ENCODE measurements at places on chromosomes 3 and 15.

DNA sequence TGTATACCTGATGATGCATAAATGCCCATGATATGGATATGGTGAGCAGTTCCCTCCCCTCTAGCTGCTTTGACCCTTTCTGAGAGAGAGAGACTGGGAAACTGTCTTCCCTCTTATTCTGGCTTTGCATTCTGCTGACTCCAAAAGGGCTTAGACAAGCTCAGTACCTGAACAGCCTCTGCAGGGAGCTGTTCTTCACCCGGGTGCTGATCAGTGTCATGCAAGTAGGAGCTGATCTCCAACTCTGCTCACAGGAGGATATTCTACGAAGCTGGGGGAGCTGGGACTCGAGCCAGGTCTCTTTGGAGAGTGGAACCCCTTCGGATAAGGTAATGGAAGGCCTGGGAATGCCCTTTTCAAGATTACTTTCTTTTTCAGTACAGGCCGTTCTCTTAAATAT, 237.1 kb downstream of the RYR3 start:
- no peak for DNase-seq

DNA sequence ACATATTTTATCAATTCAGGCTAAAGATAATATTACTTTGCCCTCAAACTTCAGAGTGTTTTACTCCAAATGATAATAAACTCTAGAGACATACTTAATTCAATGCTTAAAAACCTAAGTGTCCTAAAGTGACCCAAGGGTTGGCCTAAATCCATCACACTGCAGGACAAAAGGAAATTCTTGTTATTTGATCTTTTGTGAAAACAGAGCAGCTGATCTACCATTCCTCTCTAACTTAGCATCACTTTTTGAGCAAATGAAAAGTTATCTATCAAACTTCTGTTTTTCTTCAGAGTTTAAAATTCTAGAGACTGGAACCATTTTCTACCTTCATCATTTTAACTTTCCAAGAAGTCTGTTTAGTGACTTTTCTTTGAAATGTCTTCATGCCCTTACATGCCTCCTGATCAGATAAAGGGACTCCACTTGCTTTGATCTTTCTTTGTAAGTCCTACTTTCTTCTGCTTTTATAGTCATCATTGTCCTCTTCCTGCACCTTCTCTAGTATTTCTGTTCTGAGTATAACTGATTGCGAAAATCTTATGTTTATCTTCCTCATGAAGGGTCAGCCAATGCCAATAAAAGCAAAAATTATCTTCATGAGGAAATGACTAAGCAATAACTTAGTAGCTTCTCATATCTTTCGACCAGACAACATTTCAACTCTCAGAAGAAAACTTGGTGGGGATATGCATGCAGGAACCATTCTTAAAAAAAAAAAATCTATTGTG, 378.7 kb upstream of the TGFBR2 start:
- no peak for DNase-seq

- no peak for DNase-seq
These were observed 56.8 kb downstream of the WDR76 start for GRCh38 chr15:43883571-43883970.

DNA sequence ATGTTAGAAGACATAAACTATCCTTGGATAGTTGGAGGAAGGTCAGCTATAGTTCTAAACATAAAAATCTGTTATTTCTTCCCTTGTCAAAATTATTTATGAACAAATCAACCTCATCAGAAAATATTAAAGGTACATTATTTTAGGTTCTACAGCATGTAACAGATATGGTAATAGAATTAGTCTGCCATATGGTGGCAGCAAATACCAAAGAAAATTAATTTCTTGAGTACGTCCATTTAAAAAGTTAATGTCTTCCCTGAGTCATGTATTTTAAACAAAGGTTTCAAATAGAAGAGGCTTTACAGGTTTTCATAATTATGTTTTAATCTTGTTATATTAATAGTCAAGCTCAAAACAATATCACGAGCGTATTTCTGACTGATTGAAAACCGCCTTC, 17.9 kb upstream of the ANKRD28 start:
- no peak for DNase-seq

GRCh38 chr15:74294010-74294409, 57.9 kb downstream of the CCDC33 start:
- no peak for DNase-seq

DNA sequence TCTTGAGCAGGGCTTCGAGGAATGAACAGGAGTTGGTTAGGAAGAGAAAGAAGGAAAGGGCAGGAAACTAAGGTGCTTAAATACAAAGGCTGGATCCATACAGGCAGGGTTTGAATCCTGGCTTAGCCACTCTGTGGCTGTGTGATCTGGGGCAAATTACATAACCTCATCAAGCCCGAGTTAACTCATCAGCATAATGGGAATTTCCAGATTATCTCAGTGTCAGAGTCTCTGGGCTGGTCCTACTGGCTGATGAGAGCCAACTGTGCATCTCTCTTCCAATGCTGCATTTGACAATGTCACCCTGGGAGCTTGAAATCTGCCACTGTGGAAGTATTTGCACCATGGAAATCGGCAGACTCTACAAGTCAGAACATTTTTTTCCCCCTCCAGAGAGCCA, 83.8 kb upstream of the SLC6A6 start:
- no peak for DNase-seq

DNA sequence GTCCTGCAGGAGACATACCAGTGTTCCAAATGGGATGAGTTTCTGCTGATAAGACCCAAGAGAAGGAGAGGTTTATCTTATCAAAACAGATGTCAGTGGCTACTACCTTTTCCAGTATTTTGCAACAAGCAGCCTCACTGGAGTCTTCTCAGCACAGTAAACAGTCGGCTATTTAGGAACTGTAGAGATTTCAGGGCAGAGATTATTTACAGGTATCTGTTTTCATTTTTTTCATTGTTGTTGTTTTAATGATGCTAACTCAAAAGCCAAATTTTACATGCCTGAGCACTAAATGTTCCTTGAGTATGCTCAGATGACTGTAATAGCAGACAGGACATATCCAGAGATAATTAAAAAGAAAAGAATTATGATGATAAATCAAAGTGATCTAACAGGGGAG, 252.1 kb downstream of the EPHA6 start:
- DNase-seq, result no peak

- DNase-seq, result no peak
These were observed 167.2 kb downstream of the RBMS3 start for GRCh38 chr3:29447946-29448627.

- no peak for DNase-seq
These were observed 788.8 kb downstream of the ROBO1 start for GRCh38 chr3:78979028-78979427.

GRCh38 chr3:59289831-59290230, 240.0 kb upstream of the CFAP20DC start:
- DNase-seq, result no peak

GRCh38 chr3:58629629-58630028, 36.9 kb downstream of the FAM3D start:
- DNase-seq, result no peak

GRCh38 chr3:120155108-120155507, 60.9 kb upstream of the GSK3B start:
- no peak for DNase-seq

DNA sequence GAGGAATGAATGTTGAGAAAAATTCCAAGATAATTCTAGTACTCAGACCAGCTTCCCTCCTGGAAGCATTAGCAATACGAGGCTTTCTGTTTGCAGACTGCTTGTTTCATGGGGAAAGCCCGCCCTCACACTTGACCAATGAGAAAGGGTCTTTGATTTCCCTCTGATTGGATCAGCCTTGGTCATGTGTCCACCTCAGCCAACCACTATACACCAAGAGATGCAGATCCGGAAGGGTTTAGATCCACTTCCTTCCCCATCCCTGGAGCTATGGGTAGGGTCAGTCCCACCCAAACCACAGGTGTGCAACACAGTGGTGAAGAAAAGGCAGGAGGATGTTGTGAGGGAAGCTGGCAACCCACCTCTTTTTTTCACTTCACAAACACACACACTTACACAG, 154.7 kb downstream of the SV2B start:
- no peak for DNase-seq

- DNase-seq, result no peak
These were observed 88.1 kb downstream of the MECOM start for GRCh38 chr3:169575381-169575780.

DNA sequence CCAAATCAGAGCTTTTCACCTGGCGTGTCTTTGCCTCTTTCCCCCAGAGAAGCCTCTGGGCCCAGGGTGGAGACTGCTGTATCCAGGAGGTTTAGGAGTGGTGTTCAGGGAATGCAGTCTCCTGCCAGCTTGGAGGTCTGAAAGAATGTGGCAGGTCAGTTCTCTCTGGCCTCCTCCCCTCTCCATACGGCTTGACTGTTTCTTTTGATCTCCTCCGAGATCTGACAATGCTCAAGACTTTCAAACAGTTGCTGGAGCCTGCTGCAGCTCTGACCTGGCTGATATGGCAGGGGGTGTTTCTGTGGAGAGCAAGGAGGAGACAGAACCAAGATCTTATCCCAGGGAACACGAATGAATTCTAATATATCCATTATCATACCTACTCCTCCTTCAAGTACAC, 24.7 kb upstream of the TM4SF4 start:
- DNase-seq, result no peak

- no peak for DNase-seq
These were observed 23.1 kb downstream of the PLSCR5 start for GRCh38 chr3:146581951-146582467.

- no peak for DNase-seq
These were observed 30.6 kb upstream of the SLC6A1 start for GRCh38 chr3:10961921-10962320.

GRCh38 chr3:117688583-117688982, 979.0 kb downstream of the TUSC7 start:
- no peak for DNase-seq

GRCh38 chr15:63052077-63052841, 9.7 kb downstream of the TPM1 start:
- DNase-seq, result no peak

DNA sequence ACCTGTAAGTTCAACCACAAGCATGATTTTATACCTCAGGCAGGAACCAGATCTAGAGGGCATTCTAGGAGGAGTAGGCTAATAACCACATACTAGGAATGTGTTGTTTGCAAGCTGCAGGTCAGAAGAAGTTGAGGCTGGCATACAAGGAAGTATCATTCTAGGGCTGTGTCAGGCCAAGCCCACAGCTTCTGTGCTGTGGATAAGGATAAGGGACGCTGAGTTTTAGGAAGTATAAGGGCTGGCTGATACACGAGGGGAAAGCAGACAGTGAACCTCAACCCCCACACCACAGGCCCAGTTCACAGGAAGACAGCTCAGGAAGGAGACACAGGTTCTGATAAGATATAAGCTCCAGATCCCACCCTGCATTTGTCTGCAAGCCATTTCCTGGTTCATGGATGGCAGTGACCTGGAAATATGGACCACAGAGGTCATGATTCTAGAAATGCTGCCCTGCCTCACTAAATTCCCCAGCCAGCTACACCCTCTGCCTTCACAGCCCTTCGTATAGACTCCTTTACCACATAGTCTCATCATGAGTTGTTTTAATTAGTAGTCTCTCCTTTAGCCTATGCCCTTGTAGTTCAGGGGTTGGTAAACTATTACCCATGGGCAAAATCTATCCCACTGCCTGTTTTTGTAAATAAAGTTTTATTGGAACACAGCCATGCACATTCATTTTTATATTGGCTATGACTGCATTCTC, 260.7 kb downstream of the OPA1 start:
- no peak for DNase-seq

DNA sequence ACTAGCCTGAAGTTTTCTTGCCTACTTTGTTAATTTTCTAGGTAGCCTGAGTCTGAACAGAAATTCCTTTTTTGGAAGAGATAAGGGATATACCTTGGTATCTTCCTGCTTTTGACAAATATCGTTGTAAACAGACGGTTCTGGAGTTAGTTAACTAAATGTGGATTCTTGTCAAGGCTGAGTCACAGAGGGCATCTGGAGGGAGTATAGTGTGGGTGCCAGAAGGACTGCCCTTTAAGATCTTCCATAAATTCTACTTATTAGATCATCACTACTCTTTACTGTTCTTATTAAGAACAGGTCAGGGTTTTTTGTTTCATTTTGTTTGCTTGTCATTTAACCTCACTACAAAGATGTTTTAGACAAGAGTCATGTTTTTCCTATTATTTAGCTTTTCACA, 125.3 kb upstream of the SKOR1 start:
- no peak for DNase-seq

DNA sequence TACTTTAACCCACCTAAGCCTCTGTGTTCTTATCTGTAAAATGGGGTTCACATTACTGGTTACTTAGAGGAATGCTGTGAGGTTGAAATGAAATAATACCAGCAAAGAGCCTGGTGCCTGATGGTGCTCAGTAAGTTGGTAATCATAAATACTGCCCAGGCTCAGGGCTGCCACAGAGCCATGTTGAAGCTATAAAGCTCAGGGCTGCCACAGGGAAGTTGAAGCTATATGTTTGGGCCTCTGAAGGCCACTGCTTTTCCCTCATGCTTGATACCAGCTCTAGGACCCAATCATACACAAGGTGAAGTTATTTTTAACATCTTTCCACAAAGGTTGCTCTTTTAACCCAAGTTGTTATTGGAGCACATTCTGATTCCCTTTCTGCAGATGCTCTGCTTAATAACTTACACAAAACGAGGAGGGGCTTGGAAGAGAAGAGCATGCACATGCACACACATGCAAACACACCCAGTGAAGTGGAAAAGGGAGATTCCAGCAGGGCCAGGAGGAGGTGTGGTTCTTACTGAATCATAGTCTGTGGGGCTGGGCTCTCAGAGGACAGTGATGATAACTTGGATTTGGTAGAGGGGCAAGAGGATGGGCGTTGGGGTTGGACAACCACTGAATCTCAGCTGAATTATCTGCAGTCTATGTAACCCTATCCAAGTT, 17.4 kb downstream of the PARP14 start:
- no peak for DNase-seq

DNA sequence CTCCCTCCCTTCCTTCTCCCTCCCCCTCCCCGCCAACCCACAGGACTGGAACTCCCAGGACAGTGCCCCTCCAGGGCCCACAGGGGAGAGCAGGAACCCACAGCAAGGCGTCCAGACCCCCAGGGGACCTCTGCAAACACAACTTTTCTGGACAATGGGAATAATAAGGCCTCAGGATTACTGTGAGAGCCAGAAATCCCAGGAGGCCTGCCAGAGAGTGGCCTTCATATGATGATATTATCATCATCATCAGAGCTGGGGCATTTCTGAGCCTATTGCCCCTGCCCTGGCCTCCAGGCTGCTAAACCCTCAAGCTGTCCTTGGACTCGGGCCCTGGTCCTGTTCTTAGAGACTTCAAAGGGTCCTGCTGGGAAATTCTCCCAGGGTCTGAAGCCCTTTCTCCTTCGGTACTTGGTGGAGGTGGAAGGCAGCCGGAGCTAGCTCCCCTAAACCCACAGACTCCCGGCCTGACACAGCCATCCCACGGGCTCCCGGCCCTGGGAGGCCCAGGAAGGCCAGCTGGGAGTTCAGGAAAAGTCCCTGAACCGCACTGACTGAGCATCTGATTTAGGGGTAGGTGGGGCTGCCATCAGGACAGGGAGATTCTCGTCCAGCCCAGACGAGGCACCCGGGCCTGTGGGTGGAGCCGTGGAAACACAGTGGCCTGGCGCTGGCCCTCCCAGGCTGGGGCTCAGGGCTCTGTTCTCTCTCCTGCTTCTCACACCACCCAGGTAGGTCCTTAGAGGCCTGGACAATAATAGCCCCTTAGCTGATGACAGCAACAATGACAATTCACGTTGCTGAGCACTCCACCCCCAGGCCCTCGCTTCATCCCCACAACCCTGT, 4.9 kb downstream of the CALML4 start:
- DNase-seq, result no peak

- no peak for DNase-seq
These were observed 1.2 kb downstream of the CTXND1 start for GRCh38 chr15:80250614-80251427.

Measured in activated gamma-delta T cell (primary cell).